GM12891 (cell line): ENCODE measurements at places on chromosomes 5 and 9.
A peak's percentile ranks its signal among the peaks of the same experiment; 100 is the strongest.

GRCh38 chr9:35574578-35575122 lies 30.4 kb upstream of the TESK1 start:
- DNase-seq, result no peak

GRCh38 chr9:21576331-21577189 lies 94.4 kb upstream of the IFNE start:
- no peak for DNase-seq

GRCh38 chr9:94681508-94681907 lies 42.2 kb upstream of the FBP1 start:
- peak; percentile 44 for DNase-seq

DNA sequence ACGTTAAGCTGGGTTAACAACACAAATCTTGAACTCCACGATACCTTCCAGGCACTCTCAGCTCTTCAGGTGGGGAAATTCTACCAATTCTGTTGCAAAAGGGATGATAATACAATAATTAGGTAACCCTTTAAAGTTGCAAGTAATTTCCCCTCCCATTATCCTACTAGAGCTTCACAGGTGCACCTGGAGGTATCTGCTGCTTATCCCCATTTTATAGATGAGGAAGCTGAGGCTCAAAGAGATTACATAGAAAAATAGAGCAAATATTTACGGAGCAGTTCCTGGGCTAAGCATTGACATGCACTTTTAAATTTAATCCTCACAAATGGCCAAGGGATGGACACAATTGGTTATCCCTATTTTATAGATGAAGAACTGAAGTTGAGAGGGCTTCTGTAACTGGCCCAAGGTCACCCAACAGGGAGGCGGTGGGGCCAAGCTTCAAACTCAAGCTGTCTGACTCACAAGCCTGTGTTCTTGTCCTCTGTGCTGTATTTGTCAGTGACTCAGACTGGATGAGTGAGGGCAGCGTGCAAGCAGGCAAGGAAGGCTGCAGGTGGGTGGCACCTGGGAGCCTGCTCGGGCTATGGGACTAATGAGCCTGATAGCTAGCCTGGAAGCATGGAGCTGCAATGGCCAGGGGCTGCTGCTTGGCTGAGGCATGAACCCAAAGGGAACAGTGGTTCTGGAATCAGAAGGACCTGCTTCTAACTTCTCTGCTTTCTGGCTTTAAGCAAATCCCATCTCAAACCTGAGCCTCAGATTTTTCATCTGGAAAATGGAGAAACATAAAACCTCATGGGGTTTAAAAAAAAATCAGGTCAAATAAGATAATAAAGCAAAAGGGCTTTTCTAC lies 105.5 kb downstream of the PDE6A start:
- no peak for DNase-seq

GRCh38 chr5:111232311-111233051 lies 8.3 kb downstream of the CAMK4 start:
- DNase-seq, result no peak

GRCh38 chr9:119736491-119737454 lies 367.5 kb upstream of the BRINP1 start:
- peak; percentile 19 for DNase-seq

GRCh38 chr5:30930736-30931135 lies 262.8 kb upstream of the CDH6 start:
- DNase-seq, result no peak

GRCh38 chr5:103587185-103587748 lies 24.7 kb upstream of the NUDT12 start:
- DNase-seq, result no peak

GRCh38 chr5:80213466-80213865 lies 42.4 kb downstream of the SERINC5 start:
- no peak for DNase-seq
